ENCODE measurements at places on chromosomes 3 and 15.

DNA sequence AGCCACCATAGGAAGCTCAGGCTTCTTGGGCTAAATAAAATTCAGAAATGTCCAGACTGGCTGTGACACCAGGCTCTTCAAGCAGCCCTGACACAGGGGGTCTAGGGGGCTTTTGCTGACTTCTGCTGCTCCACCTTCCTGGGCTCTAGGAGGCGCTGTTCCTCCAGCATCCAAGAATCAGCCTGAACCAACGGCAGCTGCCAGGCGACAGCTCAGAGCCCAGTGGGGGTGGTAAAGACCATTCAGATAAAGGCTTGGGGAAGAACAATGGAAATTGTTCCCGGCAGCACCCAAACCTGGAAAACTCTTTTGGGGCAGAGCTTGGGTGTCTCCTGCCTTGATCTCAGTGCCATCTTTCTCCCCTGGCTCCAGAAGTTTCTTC is 21.6 kb upstream of the PSTPIP1 start:
- DNase-seq: no peak

DNA sequence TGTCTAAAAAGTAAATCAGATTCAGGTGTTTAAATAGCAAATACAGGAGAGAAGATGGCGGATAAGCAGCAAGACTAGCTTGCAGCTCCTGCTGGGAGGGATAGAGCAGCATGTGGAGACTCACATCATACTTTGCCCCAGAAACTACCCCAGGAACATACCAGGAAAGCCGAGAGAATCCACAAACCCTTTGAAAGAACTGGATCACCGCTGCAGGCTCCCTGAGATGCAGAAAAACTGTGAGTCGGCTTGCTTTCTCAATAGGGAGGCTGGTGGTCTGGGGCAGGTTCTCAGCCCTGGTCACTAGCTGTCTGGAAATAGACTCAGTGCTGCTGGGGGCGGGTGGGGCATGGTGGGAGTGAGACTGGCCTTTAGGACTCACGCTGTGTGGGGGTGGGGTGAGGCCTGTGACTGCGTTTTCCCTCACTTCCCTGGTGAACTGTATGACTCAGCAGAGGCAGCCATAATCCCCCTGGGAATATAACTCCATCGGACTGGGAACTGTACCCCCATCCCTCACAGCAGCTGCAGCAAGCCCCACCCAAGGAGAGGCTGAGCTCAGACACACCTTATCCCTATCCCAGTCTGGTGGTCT is 142.8 kb downstream of the CNTN6 start:
- DNase-seq: no peak

GRCh38 chr3:48301800-48302166 is 31.7 kb downstream of the SPINK8 start:
- DNase-seq: no peak

DNA sequence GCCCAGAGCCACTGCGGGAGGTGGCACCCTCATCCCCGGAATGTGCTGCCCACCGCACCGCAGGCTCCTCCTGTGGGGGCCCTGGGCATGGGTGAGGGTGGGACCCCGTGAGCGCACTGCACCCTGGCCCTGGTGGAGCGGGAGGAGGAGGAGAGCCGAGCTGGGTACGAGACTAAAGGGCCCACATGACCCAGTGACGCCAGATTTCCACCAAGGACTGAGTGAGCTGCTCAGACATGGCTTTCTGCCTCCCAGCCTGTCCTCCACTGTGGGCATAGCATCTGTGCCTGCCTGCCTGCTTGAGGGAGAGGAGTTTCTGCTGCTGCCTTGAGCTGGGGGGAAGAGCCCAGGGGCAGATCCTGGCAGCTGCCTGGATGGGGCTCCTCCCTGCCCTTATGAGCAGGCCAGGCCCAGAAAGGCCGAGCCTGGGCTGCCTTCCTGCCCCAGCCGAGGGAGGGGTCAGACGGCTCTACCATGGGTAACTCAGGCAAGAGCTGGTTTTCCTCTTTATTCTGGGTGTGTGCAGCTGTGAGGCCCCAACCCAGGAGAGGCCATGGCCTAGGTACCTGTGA is 88.4 kb downstream of the VGLL4 start:
- DNase-seq: no peak

- no peak for DNase-seq
These were observed 461 bp downstream of the COPB2 start for GRCh38 chr3:139388821-139389551.

DNA sequence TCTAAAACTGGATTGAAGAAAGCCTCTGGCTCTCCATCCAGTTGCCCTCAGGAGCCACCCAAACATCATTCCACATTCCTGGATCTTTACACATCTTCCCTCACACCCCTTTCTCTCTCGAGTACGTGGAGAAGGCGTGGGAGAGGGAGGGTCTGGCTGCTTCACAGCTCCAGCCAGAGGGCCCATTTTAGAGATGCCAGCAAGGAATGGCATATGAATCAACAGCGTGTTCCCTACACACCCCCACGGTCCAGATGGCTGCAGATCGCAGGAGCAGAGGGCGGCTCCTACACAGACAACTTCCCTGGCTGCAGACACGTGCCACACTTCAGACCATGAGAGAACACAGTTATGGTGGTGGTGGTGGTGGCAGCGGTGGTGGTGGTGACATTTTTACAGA is 280.1 kb downstream of the ERC2 start:
- no peak for DNase-seq

GRCh38 chr3:114370537-114371174 is 76.8 kb downstream of the TIGIT start:
- DNase-seq: no peak

DNA sequence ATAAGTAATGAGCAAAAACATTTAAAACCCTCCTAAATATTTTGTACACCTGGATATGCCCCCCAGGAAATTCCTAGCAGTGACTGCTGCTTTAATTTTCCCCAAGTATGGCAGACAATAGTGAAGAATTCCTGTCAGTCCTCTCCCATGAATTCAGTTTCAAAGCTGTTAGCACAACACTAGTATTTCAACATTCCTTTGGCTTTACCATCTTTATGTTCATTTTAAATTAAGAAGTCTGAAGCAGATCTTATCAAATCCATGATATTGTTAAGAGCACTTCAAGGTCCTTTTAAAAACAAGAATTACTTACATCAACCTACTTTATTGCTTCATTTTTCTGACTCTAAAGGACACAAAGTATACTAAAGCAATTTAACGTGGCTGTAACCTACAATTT is 28.8 kb upstream of the CDIN1 start:
- DNase-seq: peak; percentile 7

DNA sequence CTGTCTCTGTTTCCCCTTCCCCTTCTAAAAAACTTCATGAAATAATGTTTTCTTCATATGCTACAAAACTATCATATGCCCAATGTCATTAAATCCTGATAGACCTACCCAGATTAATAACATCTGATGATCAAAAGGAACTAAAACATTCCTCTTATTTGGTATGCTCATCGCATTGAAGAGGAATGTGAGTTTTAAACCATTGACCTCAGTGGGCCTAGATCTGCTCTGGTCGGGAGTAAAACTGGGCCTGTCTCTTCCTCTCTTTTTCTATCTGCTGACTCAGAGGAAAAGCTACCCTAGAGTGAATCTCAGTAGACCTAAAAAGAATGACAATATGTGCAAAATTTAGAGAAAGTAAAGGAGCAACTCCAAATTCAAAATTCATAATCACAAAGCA is 275.8 kb downstream of the SATB1 start:
- no peak for DNase-seq

- no peak for DNase-seq
These were observed 713.3 kb upstream of the CBLB start for GRCh38 chr3:106582151-106582550.

GRCh38 chr3:38362825-38363224 is 16.2 kb downstream of the XYLB start:
- DNase-seq: no peak

DNA sequence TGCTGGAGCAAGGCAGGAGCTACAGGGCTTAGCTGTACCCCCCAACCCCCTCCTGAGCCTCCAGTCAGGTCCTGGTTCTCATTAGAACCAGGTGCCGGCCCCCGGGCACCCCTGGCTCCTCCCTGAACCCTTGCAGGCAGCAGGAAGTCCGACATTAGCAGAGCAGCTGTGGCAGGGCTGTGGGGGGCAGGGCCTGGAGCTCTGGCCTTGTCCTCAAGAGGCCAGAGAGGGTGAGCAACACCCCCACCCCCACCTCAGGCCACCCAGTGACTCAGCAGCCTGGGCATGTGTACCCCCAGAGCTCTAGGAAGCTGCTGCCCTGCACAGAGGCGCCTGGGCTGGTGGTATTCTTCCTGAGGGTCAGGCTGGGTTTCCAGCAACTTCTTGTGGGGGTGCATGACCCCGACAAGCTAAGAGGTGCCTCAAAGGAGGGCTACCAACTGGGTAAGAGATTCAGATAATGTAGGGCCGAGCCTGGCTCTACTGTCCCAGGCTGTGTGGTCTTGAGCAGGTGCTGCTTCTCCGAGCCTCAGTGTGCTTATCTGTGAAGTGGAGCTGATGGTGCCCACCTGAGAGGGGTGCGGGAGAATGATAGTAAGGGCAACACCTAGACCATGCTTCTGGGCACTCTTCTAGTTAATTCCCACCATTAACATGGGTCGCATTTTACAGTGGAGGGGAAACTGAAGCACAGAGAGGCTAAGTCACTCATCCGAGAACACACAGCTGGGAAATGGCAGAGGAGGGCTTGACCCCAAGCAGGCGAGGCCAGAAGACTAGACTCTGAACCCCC is 16.0 kb downstream of the H1-8 start:
- DNase-seq: no peak

GRCh38 chr3:131630097-131630496 is 127.3 kb upstream of the MRPL3 start:
- DNase-seq: no peak

DNA sequence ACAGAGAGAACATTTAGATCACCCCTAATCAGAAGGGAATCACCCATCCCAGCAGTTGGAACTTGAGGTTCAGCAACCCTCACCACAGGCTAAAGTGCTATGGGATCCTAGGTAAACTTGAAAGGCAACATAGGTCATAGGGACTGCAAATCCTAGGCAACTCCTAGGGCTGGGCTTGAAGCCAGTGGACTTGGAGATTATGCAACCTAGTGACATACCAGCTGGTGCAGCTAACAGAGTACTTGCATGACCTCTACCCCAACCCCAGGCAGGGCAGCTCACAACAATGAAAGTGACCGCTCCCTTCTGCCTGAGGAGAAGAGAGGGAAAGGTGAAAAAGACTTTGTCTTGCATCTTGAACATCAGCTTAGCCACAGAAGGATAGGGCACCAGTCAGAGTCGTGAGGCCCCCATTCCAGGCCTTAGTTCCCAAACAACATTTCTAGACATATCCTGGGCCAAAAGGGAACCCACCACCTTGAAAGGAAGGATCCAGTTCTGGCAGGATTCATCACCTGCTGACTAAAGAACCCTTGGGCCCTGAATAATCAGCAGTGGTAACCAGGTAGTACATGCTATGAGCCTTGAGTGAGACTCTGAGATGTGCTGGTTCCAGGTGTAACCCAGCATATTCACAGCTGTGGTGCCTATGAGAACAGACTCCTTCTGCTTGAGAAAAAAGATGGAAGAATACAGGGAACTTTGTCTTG is 37.6 kb upstream of the FBN1 start:
- DNase-seq: no peak

GRCh38 chr3:136734382-136735070 is 17.7 kb downstream of the STAG1 start:
- no peak for DNase-seq

GRCh38 chr15:39511000-39511915 is 69.6 kb upstream of the THBS1 start:
- DNase-seq: no peak

- DNase-seq: no peak
These were observed 161.0 kb upstream of the CTDSPL start for GRCh38 chr3:37700466-37701248.

DNA sequence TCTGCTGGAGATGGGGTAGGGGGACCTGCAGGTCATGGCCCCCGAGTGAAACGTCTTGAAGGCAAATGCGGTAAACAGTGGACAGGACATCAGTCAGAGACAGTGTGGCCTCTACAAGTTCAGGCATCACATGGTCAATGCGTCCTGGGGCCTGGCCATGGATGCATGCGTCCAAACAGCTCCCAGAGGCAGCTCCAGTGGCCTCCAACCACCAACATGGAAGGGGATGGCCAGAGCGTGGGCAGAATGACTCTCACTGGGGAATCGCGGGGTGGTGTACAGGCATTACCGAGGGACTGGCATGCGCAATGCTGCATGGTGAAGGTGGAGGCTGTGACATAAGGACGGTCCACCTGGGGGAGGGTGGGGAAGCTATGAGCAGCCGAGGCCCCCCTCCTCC is 35.6 kb upstream of the IQSEC1 start:
- DNase-seq: no peak

DNA sequence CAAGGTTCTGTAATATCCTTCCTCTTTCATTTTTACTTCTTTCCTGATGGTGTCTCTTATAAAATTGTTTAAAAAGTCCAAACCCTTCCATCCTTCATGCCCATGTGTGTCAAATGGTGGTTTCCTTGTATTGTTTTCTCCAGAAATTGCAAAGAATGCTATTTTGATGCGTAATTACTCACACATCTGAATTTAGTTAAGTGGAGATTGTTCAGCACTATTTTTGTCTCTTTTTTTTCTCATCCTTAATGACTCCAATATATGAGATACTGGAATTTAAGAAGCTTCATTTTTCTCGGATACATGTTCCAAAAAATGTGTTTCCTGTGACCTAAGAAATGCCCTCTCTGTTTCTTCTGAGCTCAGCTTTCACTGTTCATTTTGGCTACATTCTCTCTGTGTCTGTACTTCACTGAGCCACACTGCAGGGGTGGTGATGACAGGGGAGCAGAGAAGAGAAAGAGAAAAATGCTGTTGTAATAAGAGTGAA is 799.8 kb downstream of the DIPK2A start:
- no peak for DNase-seq

DNA sequence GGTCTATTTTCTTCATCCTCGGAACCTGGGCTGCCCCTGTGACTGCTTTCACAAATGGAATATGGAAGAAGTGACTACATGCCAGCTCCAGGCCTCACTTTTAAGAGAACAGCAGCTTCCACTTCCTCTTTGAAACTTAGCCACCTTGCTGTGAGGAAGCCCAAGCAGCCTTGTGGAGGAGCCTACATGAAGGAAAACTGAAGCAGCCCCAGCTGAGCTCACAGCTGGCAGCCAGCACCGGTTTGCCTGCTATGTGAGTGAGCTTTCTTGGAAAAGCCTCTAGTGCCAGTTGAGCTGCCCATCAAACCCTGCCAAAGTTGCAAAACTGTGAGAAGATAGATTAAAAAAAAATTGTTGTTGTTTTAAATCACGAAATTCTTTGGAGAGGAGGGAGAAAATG is 498.0 kb upstream of the PROK2 start:
- no peak for DNase-seq

DNA sequence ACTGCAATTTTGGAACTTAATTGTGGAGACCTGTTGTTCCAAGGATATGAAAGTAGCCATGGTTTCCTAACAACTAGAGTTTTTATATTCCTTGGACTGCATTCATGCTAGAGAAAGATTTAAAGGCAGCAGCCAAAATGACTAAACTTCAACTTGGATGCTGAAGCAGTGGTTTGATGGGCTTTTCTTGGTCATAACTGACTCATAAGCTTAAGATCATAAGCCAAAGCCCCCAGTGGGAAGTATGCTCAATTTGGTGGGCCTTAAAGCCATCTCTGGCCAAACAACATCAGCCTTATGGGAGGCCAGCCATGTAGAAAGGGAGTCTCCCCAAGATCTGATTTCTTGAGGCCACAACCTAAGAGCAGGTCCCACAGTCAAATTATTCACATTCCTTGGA is 80.2 kb downstream of the ZNF280D start:
- DNase-seq: no peak
